ENCODE measurements at places on chromosomes 12 and 14.

- DNase-seq, result no peak
Observed at GRCh38 chr14:67485501-67486095, 2.9 kb downstream of the TMEM229B start.

DNA sequence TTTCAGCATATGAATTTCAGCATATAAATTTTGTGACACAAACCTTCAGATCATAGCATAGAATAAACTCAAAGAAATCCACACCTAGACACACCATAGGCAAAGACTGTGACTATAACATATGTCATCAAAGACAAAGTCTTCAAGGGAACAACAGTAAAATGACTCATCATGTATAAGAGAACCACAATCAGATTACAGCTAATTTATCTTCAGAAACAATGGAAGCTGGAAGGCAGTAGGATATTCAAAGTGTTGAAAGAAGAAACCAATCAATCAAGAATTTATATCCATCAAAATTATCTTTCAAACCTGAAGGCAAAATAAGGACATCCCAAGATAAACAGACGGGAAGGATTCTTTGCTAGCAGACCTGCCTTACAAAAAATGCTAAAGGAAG, 29.0 kb downstream of the DLK1 start:
- DNase-seq, result no peak

DNA sequence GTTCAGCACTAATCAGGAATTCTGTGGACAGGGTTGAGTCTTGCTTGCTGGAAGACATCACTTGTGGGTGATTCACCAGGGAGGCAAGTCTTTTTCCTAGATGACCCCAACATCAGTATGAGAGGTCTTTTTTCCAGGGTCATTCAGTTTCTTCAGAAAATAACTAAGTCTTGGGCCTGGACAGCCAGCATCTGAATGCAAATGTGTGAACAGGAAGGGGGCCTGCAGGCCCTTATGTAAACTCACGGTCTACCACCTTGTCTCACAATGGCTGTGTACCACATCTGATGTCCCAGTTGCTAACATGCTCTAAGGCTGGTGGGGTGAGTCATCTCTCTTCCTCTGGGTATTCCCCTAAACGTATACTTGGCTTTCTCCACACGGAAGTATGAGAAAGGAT, 79.2 kb downstream of the HECTD4 start:
- DNase-seq, result peak; percentile 40

DNA sequence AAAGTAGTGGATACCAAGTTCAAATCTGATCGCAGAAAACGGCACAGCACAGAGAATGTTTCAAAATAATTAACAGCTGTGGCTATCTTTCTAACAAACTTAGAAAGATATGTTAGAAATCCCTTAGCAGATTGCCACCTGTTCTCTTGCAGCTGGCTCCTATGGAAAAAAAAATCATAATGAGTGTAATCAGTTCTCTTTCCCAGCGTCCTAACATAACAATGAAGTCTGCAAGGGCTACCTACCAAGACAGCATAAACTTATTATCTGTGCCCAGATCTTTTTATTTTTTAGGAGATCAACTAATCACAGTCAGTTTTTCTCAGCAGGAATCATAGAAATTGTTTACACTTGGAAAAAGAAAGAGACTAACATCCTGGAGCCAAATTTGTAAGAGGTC, 358.6 kb upstream of the FOXG1 start:
- DNase-seq, result no peak
